ENCODE measurements at places on chromosomes 7 and 10.

DNA sequence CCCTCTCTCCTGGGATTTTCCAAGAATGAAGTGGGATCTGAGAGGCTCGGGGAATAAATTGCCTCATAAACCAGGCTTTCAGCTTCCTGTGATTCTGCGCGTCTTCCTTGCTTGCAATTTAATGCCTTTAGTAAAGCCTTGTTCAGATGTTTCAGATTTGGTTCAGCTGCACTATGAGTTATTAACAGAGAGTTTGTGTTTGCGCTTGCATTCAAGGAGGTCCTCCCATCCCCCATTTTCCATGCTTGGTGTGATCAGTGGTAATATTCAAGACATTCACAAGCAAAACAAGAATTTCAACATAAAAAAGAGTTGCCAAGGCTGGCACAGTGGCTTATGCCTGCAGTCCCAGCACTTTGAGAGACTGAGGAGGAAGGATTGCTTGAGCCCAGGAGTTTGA is 1068.9 kb downstream of the TYW1 start:
- no peak for DNase-seq

DNA sequence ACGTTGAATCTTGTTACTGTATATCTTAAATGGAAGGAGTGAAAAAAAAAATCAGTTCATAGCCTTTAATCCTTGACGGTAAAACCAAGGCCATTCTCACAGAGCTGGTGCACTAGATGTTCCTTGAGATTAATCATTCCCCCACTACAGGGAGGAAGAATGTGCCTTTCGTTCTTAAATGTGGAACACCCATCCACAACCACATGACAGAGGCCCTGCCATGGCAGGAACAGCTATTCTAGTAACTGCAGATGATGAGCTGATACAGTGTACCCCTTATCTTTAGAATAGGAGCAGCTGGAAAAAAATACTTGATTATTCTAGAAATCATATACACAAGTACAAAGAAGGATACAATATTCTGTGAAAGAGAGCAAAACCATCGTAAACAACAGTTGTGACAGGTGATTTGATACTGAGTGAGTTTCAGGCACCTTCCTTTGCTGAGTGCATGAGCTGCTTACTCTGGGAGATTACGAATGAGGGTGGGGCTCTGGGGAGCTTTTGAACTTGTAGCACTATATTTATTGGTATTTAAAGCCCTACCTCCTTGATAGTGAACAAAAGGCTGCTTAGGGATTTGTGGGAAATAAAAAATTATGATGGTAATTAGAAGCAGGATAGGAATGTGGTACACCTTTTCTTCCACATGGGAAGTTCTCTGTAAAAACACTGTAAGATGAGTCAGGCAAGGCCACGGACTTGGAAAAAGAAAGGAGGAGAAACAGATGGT is 244.4 kb upstream of the SLC26A5 start:
- peak; percentile 63 for DNase-seq

DNA sequence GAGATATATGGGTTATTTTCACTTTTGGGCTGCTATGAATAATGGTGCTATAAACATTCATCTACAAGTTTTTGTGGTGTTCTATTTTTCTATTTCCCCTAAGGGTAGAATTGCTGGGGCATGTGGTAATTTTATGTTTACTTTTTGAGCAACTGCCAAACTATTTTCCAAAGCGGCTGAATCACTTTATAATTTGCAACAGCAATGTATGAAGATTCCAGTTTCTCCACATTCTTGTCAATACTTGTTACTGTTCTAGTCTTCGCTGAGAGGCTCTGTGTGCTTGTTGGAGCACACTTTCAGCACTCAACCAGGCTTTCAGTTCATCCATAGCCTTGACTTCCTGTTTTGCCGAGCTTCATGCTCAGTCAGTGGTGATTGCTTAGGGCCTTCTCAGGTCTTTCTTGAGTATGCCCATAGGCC is 39.0 kb downstream of the ADK start:
- no peak for DNase-seq

GRCh38 chr7:91327346-91327745 is 63.1 kb downstream of the FZD1 start:
- DNase-seq: no peak

DNA sequence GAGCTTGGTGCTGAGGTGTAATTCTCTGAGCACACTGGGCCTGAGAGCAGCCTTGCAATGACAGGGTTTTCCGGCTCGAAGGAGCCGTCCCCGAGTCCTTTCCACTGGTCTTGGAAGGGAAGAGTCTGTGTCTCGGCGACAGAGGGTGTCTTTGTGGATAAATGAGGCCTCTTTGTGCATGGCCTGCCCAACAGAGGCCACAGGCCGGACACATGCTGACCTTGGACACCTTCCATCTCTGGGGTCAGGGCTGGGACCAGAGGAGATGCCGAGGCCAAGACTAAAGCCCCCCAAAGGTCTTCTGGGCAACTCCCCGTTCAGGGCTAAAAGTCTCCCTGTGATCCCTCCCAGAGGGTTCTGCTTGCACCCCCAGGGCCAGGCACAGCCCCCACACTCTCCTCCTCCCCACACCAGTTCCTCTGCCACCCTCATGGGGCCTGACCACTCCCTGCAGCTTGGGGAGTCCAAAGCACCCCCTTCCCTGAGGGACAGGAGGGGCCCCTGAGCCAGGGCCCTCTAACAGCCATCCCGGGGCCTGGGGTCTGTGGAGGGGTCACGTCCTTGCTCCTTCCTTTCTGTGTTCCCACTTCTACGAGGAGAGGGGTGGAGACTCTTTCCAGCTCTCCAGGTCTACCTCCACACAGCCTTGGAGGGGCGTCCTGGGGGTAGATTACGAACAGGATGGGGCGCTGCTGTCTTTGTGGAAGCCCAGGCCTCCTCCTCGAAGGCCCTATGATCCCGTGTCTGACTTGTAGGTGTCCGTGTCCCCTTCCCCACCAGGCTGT is 130.6 kb upstream of the FAM20C start:
- DNase-seq: no peak

DNA sequence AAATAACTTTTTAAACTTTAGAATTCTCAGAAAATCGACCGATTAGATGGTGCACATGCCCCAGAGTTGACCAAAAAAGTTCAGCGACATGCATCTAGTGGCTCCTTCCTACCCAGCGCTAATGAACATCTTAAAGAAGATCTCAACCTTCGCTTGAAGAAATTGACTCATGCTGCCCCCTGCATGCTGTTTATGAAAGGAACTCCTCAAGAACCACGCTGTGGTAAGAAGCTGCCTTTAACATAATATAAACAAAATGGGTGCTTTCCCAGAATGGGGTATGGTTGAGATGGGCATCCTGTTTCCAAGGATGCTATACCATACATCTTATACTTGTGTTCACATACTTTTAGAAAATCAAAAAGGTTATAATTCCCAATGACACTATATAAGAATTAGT is 24.6 kb downstream of the GLRX3 start:
- DNase-seq: no peak

GRCh38 chr7:77975672-77976480 is 177.3 kb downstream of the PHTF2 start:
- no peak for DNase-seq

GRCh38 chr10:113480851-113481502 is 71.9 kb upstream of the HABP2 start:
- no peak for DNase-seq

GRCh38 chr7:158519633-158520174 is 67.9 kb downstream of the PTPRN2 start:
- no peak for DNase-seq

DNA sequence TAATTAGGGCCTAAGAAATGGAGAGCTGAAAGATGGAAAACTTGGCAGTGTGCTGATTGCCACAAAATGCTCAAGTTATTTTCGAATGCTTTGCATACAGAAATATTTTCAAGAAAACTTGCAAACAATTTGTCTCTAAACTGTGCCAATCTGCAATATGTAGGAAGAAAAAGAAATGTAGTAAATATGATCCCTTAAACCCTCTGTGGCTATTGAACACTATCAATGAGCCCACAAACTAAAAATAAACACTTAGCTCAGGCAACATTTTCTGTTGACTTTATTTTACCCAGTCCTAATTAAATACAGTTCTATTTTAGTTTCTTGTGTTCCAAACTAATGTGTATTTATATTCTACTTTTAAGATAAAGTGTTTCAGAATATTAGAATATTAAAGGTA is 342.1 kb downstream of the SEMA3D start:
- DNase-seq: no peak

- no peak for DNase-seq
Measured at GRCh38 chr7:68663392-68663791, 934.9 kb upstream of the AUTS2 start.

- no peak for DNase-seq
Measured at GRCh38 chr7:80642871-80643270, 4.4 kb downstream of the CD36 start.

- DNase-seq: no peak
Measured at GRCh38 chr7:101169110-101169837, 3.9 kb upstream of the VGF start.

- no peak for DNase-seq
Measured at GRCh38 chr10:42553064-42553407, 85.3 kb downstream of the ZNF33B start.

DNA sequence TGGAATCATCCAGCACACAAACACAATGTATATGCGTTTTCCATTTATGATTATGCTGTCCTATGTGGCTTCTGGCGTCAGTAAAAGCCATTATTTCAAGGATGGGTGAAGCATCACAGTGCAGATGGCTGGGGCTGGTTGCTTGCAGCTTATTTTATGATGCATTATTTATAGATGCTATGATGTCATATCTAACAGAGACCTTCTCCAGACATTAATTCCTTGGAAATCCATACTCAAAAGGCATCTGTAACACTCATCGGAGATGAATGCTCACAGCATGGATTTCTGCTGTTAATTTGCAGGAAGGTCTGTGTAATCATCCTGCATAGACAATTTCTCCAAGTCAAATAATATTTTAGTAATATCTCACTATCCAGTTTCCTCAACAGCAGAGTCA is 7.2 kb downstream of the RGS10 start:
- no peak for DNase-seq

DNA sequence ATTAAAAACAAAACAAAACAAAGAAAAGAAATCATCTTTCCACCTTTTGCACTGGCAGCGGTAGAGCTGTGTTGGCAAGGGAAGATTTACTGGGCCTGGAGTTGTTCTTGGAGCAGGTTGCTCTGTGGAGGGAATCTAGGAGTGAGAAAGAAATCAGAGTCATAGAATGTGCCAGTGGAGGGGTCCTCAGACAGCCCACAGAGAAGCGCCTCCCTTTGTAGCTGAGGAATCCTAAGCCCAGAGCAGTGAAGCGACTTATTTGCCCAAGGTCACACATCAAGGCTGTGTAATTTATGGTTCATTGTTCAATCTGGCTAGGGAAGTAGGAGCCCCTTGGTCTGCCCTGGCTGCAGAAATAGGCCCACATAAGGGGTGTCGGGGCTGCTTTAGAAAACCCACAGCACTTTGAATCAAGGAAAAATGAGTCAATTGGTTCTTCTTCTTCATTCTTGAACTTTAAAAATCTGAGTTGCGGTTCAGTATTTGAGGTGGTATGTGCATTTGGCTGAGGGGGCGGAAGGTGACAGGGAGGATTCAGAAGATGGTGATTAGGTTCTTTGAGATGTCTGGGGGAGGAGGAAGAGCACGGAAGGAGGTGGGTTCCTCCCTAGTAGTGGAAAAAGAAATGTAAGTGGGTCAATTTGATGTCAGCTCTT is 253.7 kb downstream of the PTEN start:
- no peak for DNase-seq

DNA sequence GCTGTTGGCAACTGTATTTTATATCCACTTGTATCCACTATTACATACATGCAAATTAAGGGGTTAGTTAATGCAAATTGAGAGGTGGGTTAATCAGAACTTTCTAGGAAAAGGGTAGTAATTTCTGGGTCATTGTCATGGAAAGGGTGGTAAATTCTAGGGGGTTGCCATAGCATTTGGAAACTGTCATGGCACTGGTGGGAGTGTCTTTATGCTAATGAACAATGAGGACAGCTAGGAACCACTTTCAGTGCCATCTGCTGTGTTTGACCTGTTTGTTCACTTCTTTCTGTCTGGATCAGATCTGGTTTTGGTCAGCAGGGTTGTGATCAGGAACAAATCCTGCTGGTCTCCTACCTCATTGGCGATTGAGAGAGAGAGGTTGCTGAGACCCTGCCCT is 283.3 kb upstream of the PRKCQ start:
- DNase-seq: no peak

GRCh38 chr7:90768301-90768700 is 172.2 kb downstream of the CDK14 start:
- DNase-seq: no peak

GRCh38 chr7:86867163-86867762 is 192.2 kb downstream of the ELAPOR2 start:
- DNase-seq: no peak

GRCh38 chr7:94286111-94286510 is 108.6 kb upstream of the COL1A2 start:
- no peak for DNase-seq

- peak; percentile 94 for DNase-seq
Measured at GRCh38 chr10:123994417-123995081, 98.8 kb downstream of the CHST15 start.

- no peak for DNase-seq
Measured at GRCh38 chr7:137916980-137917645, 70.3 kb upstream of the DGKI start.

All from HAP-1 (cell line).